ENCODE measurements at places on chromosomes 3 and 15.

- DNase-seq = peak; percentile 14
Measured at GRCh38 chr3:124584552-124585391, 145.5 kb upstream of the UMPS start.

DNA sequence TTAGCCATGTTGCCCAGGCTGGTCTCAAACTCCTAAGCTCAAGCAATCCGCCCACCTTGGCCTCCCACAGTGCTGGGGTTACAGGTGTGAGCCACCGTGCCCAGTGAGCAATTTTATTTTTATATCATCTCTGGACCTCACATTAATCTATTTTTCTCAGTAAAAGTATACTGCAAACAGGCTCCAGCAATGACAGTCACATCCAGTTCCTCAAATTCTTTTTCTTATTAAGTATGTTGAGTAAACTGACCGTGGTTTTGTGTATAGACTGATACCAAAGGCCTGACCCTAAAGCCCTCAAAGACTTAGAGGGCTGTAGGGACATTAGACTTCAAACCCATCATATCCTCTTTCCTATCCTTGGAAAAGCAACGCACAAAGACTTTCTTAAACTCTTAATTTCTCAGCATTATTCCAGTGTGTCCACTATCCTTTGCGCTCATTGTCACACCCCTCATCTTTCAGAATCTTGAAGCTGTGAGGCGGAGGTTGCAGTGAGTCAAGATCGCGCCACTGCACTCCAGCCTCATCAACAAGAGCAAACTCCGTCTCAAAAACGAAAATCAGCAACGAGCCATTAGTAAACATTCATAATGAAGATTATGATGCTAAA lies 2.0 kb downstream of the NGLY1 start:
- no peak for DNase-seq

DNA sequence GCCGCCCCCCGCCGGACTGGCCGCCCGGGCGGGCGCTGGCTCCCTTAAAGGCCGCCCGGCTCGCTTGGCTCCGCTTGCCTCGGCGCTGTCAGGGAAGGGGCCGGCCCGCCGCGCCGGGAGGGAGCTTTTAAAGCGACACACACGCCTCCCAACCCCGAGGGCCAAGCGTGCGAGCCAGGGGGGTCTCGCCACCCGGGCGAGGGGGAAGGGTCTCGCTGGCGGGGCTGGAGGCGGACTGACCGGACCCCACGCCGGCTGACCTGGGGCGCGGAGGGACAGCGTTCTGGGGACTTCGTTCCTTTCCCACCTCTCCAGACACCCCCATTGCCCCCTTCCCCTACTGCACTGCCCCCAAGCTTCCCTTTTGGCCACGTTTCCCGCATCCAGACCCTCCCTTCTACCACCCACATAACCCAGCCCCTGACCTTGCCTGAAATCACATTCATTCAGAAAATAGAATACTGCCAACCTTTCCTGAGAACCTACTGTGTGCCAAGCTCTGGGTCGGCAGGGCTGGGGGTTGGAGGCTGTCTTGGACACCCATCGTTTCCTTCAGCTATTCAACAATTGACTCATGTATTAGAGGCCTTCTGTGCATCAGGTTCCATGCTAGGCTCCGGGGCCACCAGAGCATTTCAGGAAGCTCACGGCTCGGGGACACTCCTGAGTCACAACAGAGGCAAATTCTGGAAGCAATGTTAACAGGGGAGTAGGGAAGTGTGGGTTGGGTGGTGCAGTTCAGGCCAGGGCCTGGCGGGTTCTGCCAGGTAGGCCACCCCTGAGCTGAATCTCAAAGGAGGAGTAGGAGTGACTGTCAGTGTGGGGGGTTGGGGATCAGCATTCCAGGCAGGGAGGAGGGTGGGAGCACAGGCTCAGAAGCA lies at the start of gene INSYN1:
Gene INSYN1 (minus strand): TSS at position 102 of the 881 bp plus-strand sequence. CDS start 2,221 bp downstream, outside the sequence.
- no peak for DNase-seq

- peak; percentile 35 for DNase-seq
Measured at GRCh38 chr3:71008350-71008935, 575.1 kb downstream of the FOXP1 start.

GRCh38 chr3:16290007-16290826 lies 25.2 kb downstream of the OXNAD1 start:
- peak; percentile 78 for DNase-seq
